ENCODE measurements at places on chromosomes 6 and 20. TPM values are rescaled to one million over a fixed set of nuclear protein-coding genes. Genes with fewer than 3 reads are reported as not detected.

DNA sequence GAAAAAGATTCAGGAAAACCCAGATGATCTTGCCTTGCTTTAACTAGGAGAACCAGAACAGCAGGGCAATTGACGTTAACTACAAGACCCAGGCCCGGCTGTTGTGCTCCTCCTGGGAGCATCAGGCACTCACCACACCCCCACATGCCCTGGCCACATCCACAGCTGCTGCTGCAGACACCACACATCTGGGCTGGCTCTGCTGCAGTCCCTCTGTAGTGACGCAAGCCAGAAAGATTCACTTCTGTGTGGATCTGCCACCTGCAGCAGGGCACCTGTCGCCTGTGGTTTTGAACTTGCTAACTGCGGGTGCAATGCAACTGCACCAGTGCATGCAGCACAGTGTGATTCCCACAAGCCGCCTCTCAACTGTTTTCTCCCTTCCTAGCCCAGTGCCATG, 228.8 kb downstream of the SYNDIG1 start:
- H3K4me3 ChIP-seq = no peak overlapping the region
- H3K27me3 ChIP-seq = peaks cover 1% of the 10 kb centered on the region
- H3K36me3 ChIP-seq = no peaks in the 10 kb centered on the region
- DNase-seq = no peak
- no peak overlapping the region for H3K27ac ChIP-seq

PSMB9 gene
- total RNA-seq = 210 TPM

- H3K27ac ChIP-seq = no peak overlapping the region
- H3K27me3 ChIP-seq = peaks cover 2% of the 10 kb centered on the region
- H3K4me3 ChIP-seq = no peak overlapping the region
- no peaks in the 10 kb centered on the region for H3K36me3 ChIP-seq
These were observed 450.7 kb upstream of the OPRM1 start for GRCh38 chr6:153588330-153588729.

GRCh38 chr6:11828262-11828870, 49.8 kb upstream of the ADTRP start:
- DNase-seq = no peak
- no peak overlapping the region for H3K27ac ChIP-seq
- no peaks in the 10 kb centered on the region for H3K27me3 ChIP-seq
- H3K4me3 ChIP-seq = no peak overlapping the region
- no peaks in the 10 kb centered on the region for H3K36me3 ChIP-seq

DNA sequence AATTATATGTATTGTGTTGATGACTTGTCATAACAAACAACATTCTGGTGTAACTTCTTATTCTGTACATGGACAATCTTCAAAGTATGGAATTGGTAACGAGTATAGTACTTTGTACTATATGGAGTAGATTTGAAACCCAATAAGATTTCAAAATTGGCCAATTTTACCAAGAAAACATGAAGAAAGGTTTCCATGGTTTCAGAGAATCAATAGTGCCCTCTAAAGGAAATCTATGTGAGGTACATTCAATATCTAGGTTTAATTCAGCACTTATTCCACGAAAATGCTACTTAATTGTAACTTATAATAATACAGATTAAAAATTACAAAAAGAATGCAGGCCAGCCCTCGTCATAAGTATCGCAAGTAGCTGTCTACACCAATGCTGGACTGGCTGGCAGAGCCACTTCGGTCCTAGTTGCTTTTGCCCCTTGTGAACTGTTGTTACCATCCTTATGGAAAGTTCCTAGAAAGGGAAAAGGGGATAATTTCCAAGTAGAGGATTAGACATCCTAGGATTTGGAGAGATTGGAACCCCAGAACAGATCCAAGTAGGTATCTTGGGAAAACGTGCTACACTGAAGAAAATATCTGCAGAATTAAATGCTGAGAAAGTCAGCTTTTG, 70.9 kb downstream of the LCA5 start:
- H3K27ac ChIP-seq = no peak overlapping the region
- peaks cover 10% of the 10 kb centered on the region for H3K27me3 ChIP-seq
- no peaks in the 10 kb centered on the region for H3K36me3 ChIP-seq
- no peaks in the 10 kb centered on the region for H3K4me1 ChIP-seq
- no peak overlapping the region for H3K4me3 ChIP-seq

GRCh38 chr6:28643017-28643740, 117.5 kb downstream of the GPX5 start:
- no peak overlapping the region for H3K27ac ChIP-seq
- peaks cover under 1% of the 10 kb centered on the region for H3K4me1 ChIP-seq
- peak; percentile 75 for DNase-seq
- no peaks in the 10 kb centered on the region for H3K36me3 ChIP-seq
